Epithelial cell of proximal tubule (primary cell): ENCODE measurements at places on chromosomes 5 and 9. TPM values are rescaled to one million over a fixed set of nuclear protein-coding genes. Genes with fewer than 3 reads are reported as not detected.

- no peak for DNase-seq
Observed at GRCh38 chr5:171537923-171538537, 118.6 kb downstream of the FGF18 start.

Gene SEMA4D
- 8.0 and 12.3 TPM in 2 replicates for total RNA-seq

GRCh38 chr9:15277400-15278090, 29.5 kb downstream of the TTC39B start:
- peak; percentile 74 for DNase-seq

DNA sequence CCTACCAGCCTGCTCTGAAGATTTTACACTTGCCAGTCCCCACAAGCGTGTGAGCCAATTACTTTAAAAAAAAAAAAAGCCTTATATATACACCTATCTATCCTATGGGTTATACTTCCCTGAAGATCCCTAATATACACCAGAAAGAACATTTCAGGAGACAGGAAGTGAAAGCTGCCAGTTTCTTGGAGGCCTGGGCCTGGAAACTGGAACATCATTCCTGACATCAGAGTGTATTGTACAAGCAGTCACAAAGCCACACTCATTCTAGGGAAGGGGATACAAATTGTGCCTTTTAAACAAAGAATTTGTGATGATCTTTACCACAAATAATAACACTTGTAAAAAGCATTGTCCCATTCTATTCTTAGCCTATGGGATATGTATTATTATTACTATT, 98.3 kb upstream of the FBN2 start:
- no peak for DNase-seq

DNA sequence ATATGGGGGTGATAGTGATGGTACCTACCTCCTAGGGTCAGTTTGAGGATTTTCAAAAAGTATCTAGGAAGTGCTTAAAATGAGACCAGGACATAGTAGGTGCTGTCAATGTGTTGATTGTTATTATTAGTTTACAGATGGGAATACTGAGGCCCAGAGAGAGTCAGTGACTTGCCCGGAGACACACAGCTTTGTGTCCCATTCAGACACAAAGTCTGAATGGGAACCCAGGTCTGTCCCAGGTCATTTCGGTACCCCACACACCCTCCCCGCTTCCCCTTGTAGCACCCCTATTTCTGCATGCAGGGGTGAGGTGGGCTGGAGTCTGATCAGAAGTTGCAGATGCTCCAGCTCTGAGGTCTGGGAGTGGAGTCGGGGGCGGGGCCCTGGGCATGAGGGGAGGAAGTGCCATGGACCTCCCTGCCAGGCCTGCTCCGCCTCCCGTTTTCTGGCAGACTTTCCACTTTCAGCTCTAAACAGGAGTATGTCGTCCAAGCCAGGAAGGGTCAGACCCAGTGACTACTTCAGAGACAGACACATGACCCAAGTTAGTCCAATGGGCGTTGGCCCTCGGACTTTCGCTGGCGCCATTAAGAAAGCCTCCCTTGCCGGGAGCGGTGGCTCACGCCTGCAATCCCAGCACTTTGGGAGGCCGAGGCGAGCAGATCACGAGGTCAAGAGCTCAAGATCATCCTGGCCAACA, 3.2 kb upstream of the DBN1 start:
- no peak for DNase-seq

- no peak for DNase-seq
Observed at GRCh38 chr9:72465593-72465984, 55.8 kb upstream of the TMC1 start.

DNA sequence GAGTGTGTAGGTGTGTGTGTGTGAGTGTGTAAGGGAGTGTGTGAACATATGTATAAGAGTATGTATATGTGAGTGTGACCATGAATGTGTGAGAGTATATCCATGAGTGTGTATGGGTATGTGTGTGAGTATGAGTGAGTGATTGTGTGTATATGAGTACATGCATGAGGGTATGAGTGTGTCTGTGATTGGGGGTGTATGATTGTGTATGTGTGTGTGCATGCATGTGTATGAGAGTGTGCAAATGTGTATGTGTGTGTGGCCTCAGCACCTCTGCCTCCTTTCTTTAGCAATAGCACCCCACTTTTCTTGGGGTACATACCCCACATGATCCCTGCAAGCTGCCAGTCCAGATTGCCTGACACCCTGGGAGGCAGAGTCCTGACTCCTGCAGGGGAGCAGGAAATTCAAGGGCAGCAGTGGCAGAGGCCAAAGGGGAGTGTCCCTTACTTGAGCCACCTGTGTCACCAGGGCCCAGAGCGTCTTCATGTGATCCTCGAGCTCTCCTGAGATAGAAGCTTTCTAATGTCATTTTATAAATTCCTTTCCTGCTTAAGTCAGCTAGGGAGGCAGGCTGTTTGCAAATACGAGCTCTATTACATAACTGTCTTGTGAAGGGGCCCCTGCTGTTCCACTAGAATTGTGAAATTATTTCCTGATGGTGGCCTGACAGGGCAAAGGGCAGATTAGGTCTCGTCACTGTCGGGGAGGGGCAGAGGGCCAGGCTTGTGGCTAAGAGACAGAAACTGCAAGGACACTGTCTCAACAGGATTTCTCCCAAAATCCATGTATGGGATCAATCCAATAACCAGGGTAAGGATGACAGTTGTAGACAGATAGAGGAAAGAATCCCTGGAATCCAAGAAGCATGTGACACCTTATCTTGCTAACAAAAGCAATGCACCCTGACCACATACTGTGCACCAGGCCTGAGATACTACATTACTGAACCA, 389.1 kb downstream of the GADD45G start:
- DNase-seq = no peak

DNA sequence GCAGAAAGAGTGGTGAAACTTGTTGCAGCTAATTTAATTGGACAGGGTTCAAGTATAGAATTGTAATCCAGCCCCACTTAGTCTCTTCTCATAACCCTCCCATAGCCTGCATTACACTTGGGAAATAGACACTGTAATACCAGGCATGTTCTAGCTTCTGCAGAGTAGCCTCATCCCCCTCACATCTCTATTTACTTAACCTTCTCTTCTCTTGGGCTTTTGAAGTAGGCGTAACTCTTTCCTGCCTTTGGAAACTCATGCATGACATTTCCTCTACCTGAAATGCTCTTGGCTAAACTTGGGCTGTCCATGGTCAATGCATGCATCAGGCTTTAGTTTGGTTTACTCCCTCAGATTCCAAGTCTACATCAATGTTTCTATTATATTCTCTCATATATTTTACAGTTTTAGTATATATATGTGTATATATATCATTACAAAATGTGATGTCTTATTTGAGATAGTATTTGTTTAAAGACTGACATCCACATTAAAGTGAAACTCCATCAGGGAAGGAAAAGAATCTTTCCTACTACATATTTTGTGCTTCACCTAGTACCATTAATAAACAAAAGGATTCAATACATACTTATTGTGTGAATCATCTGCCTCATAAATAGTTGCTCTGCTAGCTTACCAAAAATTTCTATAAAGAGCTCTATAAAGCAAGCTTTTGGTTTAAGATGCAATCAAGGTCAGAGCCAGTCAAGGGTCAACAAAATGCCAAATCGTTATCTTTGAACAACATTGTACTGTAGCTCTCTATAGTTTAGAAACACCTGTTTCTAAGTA, 1158.0 kb downstream of the MAT2B start:
- DNase-seq = no peak

- DNase-seq = no peak
Observed at GRCh38 chr9:3118081-3118480, 274.2 kb upstream of the PUM3 start.

DNA sequence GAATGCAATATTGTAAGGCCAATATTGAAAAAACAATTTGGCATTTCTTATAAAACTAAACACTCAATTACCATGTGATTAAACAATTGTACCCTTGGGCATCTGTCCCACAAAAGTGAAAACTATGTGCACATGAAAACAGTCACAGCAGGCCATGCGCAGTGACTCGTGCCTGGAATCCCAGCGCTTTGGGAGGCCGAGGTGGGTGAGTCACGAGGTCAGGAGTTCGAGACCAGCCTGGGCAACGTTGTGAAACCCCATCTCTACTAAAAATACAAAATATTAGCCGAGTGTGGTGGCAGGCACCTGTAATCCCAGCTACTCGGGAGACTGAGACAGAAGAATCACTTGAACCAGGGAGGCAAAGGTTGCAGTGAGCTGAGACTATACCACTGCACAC, 343.7 kb downstream of the DMRTA1 start:
- DNase-seq = no peak

- peak; percentile 31 for DNase-seq
Observed at GRCh38 chr9:2158111-2158610, 143.0 kb downstream of the SMARCA2 start.

- DNase-seq = no peak
Observed at GRCh38 chr5:179526978-179527377, 23.4 kb upstream of the RUFY1 start.
